ENCODE measurements at places on chromosomes 11 and 22.

DNA sequence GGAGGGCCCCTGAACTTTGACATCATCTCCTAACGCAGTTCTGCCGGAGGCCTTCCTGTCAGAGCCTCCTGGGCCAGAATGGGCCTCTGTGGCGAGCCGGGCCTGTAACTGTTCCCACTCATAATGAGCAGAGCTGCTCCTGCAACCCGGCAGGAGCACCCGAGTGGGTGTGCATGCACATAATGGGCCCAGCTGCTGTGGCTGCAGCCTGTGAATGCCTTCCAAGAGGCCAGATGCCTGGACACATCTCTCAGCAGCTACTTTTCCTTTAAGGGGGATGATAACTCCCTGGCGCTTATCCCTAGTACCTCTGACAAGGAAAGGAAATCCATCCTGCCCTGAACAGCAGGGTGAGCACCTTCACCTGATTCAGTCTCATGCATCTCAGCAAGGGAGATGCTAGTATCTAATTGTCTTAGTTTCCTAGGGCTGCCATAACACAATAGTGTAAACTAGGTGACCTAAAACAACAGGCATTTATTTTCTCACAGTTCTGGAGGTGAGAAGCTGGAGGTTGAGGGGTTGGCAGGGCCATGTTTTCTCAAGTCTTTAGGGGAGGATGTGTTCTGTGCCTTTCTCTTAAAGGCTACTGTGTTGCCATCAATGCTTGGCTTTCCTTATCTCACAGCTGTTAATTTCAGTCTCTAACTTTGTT lies 120.5 kb downstream of the TEAD1 start:
- DNase-seq, result no peak

- DNase-seq, result no peak
Observed at GRCh38 chr22:21940521-21940920, 12.1 kb downstream of the PPM1F start.

- DNase-seq, result no peak
Observed at GRCh38 chr11:15418921-15419320, 304.2 kb downstream of the INSC start.

- DNase-seq, result no peak
Observed at GRCh38 chr11:28962502-28962901, 854.3 kb downstream of the METTL15 start.

DNA sequence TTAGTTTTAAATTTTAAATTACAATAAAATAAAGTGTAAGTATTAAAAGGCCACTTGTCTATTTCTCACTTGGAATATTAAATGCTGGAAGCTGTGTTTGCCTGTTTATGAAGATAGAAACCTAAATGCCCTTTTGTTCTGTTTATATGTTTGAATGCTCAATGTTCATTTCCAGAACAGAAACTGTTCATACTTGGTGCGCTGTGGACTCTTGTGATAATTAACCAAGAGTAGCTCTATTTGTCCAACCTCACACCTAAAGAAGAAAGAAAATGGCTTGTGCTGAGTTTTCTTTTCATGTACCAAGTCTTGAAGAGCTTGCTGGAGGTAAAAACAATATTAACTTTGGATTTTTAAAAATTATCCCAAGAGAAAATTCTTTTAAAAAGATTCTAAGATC lies 5.7 kb downstream of the C11orf54 start:
- DNase-seq, result no peak

Measured in amniotic stem cell (primary cell).